Hippocampal formation (tissue), 2 donors: ENCODE measurements at places on chromosomes 16 and 17.

- DNase-seq, result no peak
Observed at GRCh38 chr17:5500247-5500588, 13.9 kb downstream of the MIS12 start.

- DNase-seq, result no peak
Observed at GRCh38 chr16:66924527-66925321, 611 bp downstream of the RRAD start.

- no peak for DNase-seq
Observed at GRCh38 chr16:74046524-74046923, 250.1 kb upstream of the PSMD7 start.

GRCh38 chr17:41777574-41778188 lies 8.8 kb downstream of the JUP start:
- peak; percentile 29 for DNase-seq

- peak; percentile 45 for DNase-seq
Observed at GRCh38 chr17:61416540-61417363, 17.1 kb downstream of the TBX2 start.

GRCh38 chr16:66810391-66810790 lies 9.0 kb upstream of the TERB1 start:
- DNase-seq, result no peak

- no peak for DNase-seq
Observed at GRCh38 chr17:18139498-18139897, 30.9 kb downstream of the MYO15A start.

DNA sequence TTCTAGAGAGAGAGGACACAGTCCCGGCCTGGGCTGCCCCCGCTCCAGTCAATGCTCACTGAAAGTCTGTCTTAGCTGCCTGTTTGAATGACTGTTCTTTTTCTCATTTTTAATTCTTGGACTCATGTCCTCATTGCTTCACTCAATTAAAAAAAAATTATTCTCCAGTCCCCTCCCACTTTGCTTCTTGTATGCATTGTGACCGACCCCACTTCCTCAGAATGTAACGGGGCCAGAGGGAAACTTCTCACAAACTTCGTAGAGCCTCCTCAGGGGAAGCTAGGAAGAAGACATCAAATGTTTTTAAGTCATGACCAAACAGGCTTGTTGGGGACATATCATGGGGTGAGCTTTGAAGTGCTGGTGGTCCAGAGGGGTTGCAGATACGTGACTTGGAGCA lies 113.2 kb downstream of the CCDC182 start:
- DNase-seq, result no peak

GRCh38 chr16:27446721-27447120 lies 44.7 kb downstream of the IL21R start:
- DNase-seq, result no peak

DNA sequence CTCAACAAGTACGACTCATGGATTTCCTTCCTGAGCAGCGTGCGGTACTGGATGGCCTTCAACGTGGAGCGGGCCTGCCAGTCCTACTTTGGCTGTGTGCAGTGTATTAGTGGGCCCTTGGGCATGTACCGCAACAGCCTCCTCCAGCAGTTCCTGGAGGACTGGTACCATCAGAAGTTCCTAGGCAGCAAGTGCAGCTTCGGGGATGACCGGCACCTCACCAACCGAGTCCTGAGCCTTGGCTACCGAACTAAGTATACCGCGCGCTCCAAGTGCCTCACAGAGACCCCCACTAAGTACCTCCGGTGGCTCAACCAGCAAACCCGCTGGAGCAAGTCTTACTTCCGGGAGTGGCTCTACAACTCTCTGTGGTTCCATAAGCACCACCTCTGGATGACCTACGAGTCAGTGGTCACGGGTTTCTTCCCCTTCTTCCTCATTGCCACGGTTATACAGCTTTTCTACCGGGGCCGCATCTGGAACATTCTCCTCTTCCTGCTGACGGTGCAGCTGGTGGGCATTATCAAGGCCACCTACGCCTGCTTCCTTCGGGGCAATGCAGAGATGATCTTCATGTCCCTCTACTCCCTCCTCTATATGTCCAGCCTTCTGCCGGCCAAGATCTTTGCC lies 9.0 kb downstream of the HAS3 start:
- DNase-seq, result no peak

- no peak for DNase-seq
Observed at GRCh38 chr17:27386206-27387075, 69.8 kb upstream of the KSR1 start.

GRCh38 chr16:66972983-66973382 lies 11.9 kb downstream of the CES3 start:
- DNase-seq, result no peak

GRCh38 chr16:64280317-64280716 lies 841.5 kb downstream of the CDH11 start:
- DNase-seq, result no peak

GRCh38 chr16:10616419-10616755 lies 36.0 kb upstream of the EMP2 start:
- no peak for DNase-seq

GRCh38 chr16:3066440-3066748 lies 954 bp downstream of the IL32 start:
- no peak for DNase-seq

GRCh38 chr16:27491894-27492587 lies 57.7 kb downstream of the GTF3C1 start:
- DNase-seq, result no peak
